Stimulated activated CD4-positive, alpha-beta T cell treated with anti-CD3 and anti-CD28 coated beads, TNF-alpha, amount 100 ng/mL, for 4 hours (primary cell): ENCODE measurements at places on chromosomes 2 and 18.

- DNase-seq = no peak
Measured at GRCh38 chr2:10469301-10469700, 21.2 kb upstream of the ODC1 start.

DNA sequence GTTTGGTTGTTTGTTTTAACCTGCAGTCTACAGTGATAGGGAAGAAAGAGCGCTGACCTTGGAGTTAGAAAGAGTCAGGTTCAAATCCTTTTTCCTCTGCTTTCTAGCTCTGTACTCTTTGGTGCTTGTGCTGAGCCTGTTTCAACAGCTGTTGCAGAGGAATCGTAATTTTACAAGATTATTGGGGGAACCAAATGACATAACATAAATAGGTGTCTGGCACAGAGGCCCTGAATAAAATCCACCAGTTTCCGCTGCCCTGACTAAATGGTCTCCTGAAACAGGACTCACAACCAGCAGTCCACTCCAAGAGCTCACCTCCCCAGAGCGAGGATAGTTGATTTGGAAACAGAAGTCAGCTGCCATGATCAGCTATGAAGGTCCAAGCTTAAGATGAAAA lies 125.0 kb upstream of the CDC42EP3 start:
- DNase-seq = no peak

DNA sequence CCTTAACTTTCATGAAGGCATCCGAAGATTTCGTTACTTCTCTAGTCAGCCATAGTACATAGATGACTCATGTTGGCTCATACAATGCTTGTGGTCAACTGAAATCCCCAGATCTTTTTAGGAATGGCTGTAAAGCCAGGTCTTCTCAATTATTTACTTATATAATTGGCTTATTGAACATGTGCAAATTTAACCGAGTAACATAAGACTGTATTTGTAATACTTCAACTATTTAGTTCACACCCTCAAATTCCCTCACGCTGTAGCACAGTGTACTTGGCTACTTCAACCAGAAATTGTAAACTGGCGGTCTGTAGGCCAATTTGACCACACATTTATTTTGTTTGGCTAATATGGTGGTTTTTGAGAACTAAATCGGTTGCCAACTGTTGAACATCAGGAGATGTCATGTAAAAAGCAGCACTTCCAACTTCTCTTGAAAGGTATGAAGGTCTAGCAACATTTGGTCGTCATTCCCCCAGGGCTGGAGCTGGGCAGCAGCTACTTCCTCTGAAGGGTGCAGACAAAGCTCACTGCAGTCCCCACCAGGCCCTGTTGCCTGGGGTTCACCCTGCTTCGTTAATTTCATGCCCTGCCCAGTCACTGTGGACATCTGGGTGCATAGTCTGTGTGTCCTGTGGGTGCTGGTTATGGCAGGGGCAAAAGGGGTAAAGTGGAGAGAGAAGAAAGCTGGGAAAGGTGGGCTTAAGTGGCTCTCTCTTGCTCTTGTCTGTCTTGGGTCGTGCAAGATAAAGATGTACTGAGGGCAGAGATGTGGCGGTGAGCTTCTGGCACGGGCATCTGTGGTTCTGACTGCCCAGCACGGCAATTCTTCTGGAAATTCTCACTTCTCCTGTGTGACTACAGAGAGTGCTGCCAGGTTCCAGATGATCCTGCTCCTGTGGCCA lies 3.2 kb upstream of the SH3RF3 start:
- DNase-seq = no peak

GRCh38 chr18:22334567-22334966 lies 83.1 kb downstream of the CTAGE1 start:
- no peak for DNase-seq

DNA sequence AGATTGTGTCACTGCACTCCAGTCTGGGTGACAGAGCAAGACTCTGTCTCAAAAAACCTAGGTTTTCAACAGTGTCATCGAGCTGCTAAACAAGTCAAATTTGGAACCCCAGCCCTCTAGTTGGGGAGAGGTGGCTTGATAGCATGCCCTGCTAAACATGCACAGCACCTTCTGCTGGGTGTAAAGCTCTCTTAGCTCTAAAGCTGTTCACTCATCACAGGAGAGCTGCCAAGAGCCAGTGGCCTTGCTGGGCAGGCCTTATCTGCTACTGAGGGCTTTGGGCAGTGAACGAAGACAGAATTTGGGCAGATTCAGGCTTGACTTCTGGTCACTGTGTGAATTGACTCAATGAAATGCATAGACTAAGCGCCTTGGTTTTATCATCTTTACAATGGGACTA lies 101.3 kb downstream of the LYPD1 start:
- DNase-seq = no peak

- no peak for DNase-seq
Measured at GRCh38 chr2:217277646-217278398, 418.0 kb upstream of the TNP1 start.

- no peak for DNase-seq
Measured at GRCh38 chr2:214775971-214776370, 33.5 kb downstream of the BARD1 start.

- no peak for DNase-seq
Measured at GRCh38 chr18:33585431-33585775, 7.4 kb downstream of the ASXL3 start.

DNA sequence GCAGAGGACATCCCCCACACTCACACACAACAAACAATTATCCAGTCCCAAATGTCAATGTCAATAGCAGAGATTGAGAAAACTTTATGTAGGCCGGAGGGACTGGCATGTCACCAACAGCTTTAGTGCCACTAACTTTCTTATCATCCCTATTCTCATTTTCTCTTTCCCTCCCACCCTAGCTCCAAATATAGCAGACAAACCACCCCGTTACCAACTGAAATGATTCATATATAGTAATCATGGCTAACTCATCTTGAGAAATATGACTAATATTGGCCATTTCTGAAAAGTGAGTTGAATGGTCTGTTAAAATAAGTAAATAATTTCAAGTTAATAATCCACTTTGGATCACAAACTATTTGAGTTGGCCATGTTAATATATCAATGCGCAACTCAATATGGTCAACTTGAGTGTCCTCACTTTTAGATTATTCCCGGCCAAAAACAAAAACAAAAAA lies 242.1 kb upstream of the RND3 start:
- no peak for DNase-seq
